ENCODE measurements at places on chromosomes 1 and 21. TPM values are rescaled to one million over a fixed set of nuclear protein-coding genes. Genes with fewer than 3 reads are reported as not detected.

C1QTNF12 gene
- 7.8 TPM for total RNA-seq

GCSAML gene
- total RNA-seq, result not detected

- no peak for DNase-seq
Measured at GRCh38 chr21:39434950-39435349, 10.6 kb downstream of the LCA5L start.

UTS2 gene
- total RNA-seq, result not detected

DNA sequence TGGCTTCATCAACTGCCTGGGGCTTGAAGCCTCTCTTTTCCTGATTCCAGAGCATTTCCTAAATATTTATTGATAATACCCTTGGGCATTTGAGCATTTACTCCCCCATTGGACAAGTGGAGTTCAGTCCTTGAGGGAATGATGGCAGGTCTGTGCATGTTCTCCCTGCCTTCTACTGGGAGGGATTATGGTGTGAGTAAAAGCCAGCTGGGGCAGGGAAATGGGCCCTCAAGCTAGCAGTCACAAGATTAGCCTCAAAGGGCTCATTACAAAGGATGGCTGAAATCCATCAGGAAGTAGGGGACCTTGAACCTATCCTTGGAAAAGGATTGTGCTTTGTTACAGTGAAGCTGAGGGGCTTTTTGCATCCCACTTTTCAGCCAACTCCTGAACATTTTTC is 24.2 kb upstream of the OSBPL9 start:
- no peak for DNase-seq

DNA sequence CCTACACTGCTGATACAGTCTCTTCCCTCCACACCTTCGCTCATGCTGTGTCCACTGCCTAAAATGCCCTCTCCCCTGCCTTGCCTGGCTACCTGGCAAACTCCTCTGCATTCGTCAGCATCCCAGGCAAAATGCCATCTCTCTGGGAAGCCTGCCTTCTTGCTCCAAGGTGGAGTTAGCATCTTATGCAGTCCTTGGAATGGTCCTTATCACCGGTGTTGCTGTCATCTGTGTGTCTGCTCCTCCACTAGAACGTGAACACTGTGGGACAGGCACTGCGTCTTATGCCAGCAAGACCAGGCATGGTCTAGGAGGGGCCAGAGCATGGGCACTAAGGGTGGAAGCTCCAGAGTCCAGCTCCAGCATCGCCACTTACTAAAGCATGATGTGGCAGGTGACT is 211.8 kb downstream of the MATN1 start:
- no peak for DNase-seq

DNA sequence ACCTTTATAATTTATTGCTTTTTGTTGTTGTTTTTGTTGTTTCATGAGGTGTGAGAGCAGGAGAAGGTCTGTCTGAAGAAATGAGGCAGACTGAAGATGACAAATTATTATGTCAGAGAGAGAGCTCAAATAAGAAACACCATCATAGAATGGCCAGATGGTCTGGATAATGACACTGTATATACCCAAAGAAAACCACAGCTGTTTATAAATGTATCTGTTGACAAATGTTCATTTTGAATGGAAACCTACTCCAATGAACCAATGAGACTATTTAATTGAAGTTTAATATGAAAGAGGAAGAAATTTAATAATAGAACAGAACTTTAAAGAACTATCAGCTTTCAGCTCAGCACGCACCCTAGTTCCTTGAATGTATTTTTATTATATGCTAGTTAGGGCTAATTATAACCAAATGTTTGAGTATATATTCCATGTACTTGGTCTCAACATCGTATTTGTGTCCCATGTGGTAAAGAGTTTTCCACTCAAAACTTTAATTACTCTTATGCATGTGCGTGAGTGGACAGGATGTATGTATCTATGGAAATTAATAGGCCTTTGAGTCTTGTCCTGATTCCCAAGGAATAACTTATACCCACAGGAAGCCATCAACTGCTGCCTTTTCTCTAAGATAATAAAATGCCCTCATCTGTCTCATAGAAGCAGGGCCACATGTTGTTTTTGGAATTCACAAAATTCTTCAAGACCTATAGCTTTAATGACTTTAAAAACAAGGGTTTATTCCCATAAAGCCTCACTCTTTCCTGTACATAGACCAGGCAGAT is 202.7 kb downstream of the KCNK2 start:
- DNase-seq, result no peak

CLCA2 gene
- total RNA-seq, result not detected

DNA sequence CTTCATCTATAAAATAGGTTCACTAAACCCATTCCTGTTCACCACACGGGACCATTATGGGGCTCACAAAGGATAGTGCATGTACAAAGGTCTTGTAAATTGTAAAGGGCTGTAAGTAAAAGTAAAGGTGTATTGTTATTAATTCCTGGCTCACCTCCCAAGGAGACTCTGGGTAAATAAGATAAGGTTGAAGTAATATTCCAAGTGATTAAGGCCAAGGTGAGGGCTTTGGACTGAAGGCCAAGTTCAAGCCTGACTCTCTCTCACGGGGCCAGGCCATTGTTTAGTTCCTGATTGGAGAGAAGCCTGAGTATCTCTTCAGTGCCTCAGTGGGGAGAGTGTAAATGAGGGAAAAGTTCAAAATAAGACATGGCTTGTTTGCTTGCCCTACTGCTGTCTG is 19.5 kb upstream of the ZFYVE9 start:
- DNase-seq, result no peak

DNA sequence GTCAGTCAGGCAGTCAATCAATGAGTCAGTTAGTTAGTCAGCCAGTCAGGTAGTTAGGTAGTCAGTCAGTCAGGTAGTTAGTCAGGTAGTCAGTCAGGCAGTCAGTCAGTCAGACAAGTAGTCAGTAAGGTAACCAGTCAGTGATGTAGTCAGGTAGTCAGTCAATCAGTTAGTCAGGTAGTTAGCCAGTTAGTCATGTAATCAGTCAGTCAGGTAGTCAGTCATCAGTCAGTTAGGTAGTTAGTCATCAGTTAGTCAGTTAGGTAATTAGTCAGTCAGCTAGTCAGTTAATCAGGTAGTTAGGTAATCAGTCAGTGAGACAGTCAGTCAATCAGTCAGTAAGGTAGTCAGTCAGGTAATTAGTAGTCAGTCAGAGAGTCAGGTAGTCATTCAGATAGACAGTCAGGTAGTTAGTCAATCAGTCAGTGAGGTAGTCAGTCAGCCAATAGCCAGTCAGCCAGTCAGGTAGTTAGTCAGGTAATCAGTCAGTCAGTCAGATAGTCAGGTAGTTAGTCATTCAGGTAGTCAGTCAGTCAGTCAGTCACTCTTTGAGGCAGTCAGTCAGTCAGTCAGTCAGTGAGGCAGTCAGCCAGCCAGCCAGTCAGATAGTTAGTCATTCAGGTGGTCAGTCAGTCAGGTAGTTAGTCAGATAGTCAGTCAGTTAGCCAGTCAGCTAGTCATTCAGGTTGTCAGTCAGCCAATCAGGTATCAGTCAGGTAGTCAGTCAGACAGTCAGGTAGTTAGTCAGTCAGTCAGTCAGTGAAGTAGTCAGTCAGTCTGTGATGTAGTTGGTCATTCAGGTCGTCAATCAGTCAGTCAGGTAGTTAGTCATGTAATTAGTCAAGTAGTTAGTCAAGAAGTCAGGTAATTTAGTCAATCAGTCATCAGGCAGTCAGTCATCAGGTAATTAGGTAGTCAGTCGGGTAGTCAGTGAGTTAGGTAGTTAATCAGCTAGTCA is 15.3 kb downstream of the KRTAP10-1 start:
- no peak for DNase-seq

SIM2 gene
- total RNA-seq, result 0.74 TPM

- no peak for DNase-seq
Measured at GRCh38 chr21:15276243-15276642, 211.4 kb upstream of the NRIP1 start.

DNA sequence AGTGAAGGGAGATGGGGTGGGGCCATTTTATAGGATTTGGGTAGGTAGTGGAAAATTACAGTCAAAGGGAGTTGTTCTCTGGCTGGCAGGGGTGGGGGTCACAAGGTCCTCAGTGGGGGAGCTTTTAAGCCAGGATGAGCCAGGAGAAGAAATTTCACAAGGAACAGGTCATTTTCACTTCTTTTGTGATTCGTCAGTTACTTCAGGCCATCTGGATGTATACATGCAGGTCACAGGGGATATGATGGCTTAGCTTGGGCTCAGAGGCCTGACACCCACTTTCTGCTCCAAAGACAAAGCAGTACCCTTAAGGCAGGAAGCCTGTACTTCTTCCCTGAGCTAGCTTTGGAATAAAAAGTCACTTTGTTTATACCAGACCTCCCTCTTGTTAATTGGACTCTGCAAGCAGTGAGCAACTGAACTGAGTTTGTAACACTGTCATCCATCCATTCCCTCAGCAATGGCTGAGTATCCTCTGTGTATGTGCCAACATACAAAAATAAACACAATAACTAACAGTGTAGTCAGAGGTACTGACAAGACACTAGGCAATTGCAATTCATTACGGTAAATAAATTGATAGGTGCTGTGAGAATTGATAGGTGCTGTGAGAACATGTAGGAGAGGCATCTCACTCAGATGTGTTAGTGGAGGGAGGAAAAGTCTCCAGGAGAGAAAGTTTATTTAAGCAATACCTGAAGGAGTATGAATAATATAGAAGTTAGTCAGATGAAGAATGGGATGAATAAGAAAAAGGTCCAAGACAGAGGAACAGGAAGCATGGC is 14.7 kb upstream of the RGS2 start:
- DNase-seq, result no peak

DNA sequence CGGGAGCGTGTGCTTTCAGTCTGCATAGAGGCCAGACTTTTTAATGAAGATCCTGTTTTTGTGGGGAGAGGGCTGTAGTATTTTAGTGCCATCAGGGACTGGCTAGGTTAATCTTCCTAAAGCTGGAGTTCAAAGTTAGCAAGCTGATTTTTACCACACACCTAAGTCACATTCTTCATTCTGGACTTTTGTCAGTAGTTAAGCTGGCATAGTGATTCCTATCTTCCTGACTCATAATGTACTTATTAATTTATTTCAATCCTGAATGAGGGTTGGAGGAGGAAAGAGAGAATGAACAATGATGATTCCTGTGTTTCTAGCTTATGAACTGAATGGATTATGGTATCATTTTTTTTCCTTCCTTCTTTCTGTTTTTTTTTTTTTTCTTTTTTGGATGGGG is 24.9 kb upstream of the ZNF644 start:
- DNase-seq, result no peak

FAM72D gene
- 38.3 TPM for total RNA-seq

DNA sequence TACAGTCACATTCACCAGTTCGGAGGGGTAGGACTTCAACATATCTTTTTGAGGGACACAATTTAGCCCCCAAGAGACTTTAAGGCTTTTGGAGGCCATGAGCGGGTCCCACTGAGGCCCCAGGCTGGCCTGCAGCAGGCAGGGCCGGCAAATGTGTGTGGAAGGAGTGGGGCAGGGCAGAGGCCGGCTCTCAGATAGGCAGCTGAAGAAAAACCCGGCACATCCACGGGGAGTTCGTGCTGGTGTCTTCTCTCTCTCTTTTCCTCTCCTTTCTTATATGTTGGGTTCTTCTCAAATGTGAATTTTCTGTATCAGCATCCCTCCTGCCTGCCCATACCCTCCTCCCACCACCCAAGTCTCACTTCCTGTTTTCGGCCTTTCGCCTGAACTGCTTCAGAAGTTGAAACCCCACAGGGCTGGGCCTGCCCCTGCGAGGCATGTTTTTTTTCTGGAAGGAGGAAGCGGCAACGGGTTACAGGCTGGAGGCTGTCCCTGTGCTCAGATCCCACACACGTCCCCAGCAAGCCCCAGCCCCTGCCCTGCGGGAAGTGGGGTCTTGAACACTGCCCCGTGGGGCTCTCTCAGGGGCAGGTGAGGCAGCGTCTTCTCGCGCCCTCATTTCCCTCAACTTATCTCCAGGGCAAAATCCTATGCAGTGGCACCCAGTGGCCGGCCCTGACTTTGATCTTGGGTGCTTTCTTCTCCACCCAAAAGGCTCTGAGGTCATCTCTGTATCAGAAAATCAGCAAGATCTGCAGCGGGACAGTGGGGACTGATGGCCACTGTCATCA is 9.7 kb upstream of the UMODL1 start:
- peak; percentile 39 for DNase-seq

- DNase-seq, result no peak
Measured at GRCh38 chr21:27570306-27570868, 603.5 kb upstream of the ADAMTS5 start.

GRCh38 chr1:41927118-41927517 is 8.4 kb upstream of the HIVEP3 start:
- DNase-seq, result no peak

MYCL gene
- total RNA-seq, result not detected

DNA sequence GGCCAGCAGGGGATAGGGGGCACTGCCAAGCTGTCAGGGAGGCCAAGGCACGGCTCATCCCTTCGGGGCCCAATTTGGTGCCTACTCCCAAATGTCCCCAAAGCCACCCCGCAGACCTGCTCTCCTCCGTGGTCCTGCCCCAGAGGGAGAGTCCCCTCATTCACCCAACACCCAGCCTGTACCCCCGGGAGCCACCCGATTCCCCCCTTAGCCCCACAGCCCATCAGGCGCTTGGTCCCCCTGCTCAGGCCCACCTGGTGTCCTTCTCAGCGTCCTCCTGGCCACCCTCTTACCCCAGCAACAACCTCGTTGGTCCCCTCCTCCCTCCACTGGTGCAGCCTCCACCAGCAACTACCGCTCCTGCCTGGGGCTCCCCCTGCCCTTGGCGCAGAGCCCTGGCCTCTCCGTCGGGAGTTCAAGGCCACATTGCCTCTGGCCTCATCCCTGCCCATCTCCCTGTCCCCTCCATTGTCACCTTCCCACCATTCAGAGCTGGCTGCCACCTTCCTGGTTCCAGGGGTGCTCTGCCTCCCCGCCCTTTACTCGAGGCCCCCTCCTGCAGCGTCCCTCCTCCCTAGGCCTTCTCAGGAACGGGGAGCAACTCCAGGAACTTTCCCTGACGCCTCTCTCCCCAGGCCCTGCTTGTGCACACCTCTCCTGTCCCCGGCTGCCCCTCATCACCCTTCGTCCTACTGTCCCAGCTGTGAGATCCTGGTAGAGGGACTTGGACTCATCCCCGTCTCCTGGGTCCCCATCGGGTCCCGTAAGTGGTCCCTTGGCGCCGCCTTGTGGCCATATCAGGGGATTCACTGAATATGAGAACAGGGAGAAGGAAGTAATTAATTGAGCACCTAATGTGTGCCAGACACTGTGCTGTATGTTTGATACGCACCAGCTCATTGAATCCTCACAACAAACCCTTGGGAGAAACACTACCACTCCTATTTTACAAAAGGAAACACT is 73.9 kb downstream of the RAP1GAP start:
- DNase-seq, result peak; percentile 80

GRCh38 chr1:92820551-92820950 is 11.3 kb upstream of the RPL5 start:
- no peak for DNase-seq

- no peak for DNase-seq
Measured at GRCh38 chr21:28892199-28893111, 100.2 kb downstream of the LTN1 start.

SLC22A15 gene
- 0.17 TPM for total RNA-seq

All from activated naive CD4-positive, alpha-beta T cell treated with anti-CD3 and anti-CD28 coated beads for 36 hours (primary cell).